ENCODE measurements at places on chromosomes 3 and 15.

DNA sequence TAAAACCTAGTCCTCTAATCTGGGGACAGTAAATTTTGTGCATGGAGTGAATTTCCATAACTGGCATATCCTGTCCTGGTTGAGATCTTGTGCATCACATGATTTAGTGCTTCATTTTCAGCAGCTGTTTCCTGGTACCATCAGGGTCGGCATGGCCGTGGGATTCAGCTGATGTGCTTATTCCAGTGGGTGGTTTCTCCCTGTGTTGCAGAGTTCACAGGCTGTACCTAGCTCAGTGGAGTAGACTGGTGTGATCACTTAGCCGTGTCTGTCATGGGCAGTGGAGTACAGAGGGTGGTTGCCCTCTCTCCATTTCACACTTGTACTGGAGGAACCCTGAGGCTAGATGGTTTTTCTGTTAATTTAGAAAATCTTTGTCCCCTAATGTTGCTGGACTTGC, 228.5 kb downstream of the PTPRG start:
- no peak for DNase-seq

DNA sequence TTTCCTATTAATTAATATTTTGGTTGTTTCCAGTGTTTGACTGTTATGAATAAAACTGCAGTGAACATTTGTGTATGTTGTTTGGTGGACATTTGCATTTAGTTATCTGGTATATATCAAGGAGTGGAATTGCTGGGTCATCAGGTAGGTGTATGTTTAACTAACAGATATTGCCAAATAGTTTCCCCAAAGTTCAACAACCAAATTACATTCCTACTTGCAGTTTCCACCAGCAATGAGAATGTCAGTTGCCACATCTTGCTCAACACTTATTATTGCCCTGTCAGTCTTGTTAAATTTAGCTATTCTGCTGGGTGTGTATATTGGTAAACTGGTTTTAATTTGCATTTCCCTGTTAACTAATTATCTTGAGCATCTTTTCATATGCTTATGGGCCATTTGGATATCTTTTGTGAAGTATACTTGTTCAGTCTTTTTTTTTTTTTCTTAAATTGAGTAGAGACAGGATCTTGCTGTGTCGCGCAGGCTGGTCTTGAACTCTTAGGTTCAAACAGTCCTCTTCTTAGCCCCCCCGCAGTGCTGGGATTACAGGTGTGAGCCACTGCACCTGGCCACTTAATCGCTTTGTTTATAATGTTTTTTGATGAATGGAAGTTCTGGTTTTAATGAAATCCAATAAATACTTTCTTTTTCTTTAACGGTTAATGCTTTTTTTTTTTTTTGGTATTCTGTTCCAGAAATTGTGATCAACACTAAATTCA, 7.9 kb downstream of the FEM1B start:
- no peak for DNase-seq

GRCh38 chr3:157119369-157119951, 40.5 kb downstream of the CCNL1 start:
- DNase-seq: no peak

DNA sequence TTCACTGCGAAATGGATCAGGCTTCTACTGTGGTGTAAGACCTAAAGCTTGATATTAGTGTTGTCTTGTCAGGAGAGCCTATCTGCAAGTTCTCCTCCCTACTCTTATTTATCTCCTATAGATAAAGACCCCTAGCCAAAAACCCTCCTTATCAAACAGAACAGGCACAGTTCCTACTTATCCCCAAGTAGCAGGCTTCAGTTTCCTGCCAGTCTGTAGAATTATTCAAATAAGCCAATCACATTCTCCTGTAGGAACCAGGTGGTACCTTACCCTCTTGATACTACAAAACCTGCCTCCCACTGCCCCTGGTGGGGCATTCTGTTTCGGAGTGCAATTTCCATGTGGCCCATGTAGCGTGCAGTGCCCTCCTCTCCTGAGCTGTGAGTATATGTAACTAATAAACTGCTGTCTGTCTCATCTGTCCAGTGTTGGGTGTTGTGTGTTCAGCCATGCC, 28.7 kb downstream of the HDGFL3 start:
- no peak for DNase-seq

DNA sequence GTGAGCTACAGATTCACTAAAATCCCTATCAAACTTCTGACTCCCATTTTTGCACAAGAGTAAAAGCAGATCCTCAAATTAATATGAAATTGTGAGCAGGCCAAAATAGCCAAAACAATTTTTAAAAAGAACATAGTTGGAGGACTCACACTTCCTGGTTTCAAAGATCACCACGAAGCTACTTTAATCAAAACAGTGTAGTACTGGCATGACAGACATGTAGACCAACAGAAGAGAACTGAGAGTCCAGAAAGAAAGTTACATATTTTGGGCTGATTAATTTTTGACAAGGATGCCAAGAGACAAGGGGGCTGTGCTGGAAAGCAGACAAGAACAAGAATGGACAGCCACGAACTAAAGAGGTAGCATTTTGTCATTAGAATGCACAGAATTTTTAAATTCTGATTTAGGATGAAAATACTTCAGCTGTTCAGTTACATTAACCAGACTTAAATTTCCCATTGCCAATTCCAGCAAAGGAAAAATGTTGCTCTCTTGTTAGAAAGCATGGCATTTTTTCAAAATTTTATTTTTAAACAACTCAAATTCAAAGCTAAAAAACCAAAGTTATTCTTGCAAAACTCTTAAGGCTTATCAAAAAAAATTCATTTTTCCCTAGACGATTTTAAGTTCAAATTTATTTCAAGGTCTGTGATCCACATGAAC, 14.0 kb downstream of the RYK start:
- peak; percentile 28 for DNase-seq

- no peak for DNase-seq
These were observed 727.8 kb upstream of the CFAP20DC start for GRCh38 chr3:59777667-59778077.

DNA sequence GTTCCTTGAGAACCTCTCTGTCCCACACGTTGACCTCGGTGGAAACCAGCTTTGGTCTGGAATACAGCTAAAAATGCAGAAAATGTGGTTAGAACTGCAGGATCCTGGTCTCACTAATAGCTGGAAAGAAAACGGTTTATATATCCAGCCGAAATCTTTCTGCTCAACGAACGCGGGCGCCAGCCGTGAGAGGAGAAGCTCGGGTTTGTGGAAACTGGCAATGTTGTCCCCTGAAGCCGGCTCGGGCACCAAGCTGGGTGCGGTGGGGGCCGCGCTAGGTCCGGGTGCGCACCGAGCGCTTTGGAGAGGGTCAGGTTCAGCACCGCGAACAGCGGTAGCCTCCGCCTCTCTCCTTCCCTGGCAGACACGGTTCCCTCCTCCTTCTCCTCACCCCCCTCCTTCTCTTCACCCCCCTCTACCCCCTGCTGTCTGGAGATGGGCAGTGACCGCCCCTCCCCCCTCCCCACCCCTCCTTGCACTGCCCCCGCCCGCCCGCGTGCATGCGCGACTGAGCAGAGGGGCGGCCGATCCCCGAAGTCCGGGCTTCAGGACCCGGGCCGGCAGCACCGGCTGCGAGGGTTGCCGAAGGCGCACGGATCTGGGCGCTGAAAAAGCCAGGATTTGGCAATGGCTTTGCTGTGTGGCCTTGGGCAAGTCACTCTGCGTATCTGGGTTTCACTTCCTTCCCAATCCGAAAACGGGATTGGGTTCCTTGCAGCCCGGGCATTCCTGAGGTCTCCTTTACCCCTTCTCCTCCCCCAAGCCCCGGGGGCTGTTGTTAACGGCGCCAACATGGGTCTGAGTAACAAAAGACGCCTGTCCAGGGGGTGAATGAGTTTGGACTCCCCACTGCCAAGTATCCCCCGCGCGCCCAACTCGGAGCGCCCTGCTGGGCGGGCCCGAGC, at the start of gene SKOR1:
TSS of gene SKOR1 (plus strand) at position 534 of the 905 bp plus-strand sequence. CDS start at position 628, 94 bp downstream.
- DNase-seq: peak; percentile 56

DNA sequence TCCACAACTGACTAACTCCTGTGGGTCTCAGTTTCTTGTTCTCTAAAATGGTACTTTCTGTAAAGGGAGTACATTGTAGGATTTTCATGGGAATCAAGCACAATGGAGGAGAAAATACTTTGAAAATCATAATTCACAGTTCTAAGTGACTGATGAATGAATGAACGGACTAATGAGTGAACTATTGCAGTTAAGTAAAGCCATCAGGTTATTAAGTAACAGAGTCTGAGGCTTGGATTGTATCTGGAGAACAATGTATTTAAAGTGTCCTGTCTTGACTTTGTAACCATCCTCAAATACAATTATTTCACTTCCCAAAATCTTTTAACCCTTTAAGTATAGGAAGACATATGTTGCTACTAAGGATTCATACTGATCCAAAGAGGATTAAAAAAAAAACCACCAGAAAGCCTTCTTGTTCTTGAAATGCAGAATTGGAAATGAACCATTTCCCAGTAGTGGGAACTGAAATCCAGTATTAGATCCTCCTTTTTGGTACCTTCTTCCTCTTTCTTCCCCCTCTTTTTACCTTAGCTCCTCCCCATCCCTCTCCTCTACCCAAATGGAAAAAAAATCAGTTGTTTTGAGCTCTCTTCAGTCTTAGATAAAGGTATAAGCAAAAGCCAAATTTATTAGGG, 13.2 kb upstream of the BCL6 start:
- no peak for DNase-seq

- DNase-seq: peak; percentile 65
These were observed 216.4 kb upstream of the DPPA4 start for GRCh38 chr3:109553591-109554371.

GRCh38 chr15:67125589-67126502, 60.4 kb downstream of the SMAD3 start:
- DNase-seq: peak; percentile 99

DNA sequence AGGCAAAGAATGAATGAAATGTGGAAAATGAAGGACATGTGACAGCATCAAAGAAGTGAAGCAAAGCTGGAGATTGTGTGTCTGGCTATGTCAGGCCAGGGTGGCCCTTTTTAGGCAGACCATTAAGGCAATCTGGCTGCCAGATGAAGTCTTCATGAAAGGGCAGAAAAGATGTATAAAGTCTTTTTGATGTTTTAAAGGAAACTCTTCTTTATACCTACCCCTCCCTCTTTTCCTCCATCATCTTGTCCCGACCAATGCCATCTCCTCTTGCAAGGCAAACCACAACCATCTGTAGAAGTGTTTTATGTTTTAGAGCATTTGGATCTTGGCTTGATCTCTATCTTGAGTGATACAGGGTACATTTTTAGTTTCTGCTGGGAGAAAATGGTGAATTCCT, 259.2 kb downstream of the LSAMP start:
- no peak for DNase-seq

GRCh38 chr15:68601206-68602197, 22.7 kb downstream of the CORO2B start:
- no peak for DNase-seq

GRCh38 chr3:123993818-123994217, 1.9 kb upstream of the ROPN1 start:
- no peak for DNase-seq

GRCh38 chr3:37271611-37272010, 97.2 kb upstream of the LRRFIP2 start:
- DNase-seq: no peak

DNA sequence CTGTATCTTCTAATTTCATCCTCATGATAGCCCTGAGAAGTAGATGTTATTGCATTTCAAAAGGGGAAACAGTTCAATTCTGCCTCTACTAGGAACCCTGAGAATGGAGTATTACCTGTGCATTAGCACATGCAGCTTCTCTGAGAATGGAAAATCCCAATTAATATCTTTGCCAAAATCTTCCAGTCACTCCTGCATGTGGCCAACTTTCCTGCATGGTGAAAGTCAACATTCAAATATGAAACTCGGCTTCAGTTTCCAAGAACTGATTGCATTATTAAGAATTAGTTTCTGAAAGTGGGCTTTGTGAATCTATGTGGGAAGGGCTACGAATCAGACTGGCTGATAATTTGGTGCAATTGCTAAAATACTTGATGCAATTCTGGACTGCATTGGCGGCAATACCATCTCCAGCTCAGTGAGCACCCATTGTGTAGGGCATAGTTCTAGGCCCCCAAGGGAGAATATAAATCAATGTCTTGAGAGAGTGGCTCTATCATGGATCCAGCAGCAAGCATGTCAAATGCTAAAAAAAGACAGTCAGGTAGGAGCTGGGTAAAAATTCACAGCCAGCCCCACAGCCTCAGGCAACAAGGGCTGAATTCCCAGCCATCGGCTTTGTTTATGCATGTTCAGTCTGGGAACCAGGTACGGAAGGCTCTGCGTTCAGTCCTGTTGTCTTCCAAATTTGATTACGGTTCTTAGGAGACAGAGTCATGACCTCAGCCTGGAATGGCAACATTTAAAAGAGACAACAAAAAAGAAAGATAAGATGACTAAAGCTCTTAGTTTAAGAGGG, 18.8 kb upstream of the BCL6 start:
- DNase-seq: no peak

- no peak for DNase-seq
These were observed 39.2 kb downstream of the SEMA3G start for GRCh38 chr3:52405601-52406110.

DNA sequence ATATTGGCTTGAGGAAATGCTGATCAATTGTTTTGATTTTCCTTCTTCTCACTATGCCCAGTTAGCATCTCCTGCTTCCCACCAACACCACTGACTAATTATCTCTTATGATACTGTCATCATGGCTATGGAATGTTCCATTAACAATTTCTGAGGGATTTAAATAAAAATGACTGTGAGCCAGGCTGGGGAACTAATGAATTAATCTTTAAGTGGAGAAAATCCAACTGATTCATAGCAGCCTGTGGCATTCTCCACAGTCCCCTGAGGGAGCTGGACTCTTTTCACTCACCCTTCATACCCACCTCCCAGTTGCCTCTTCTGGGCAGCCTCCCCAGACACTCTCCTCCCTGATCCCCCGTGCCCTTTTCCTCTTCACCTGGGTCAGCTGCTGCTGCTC, 353.6 kb downstream of the CLSTN2 start:
- DNase-seq: peak; percentile 18

GRCh38 chr3:129657261-129658046, 51.0 kb upstream of the PLXND1 start:
- DNase-seq: peak; percentile 35

DNA sequence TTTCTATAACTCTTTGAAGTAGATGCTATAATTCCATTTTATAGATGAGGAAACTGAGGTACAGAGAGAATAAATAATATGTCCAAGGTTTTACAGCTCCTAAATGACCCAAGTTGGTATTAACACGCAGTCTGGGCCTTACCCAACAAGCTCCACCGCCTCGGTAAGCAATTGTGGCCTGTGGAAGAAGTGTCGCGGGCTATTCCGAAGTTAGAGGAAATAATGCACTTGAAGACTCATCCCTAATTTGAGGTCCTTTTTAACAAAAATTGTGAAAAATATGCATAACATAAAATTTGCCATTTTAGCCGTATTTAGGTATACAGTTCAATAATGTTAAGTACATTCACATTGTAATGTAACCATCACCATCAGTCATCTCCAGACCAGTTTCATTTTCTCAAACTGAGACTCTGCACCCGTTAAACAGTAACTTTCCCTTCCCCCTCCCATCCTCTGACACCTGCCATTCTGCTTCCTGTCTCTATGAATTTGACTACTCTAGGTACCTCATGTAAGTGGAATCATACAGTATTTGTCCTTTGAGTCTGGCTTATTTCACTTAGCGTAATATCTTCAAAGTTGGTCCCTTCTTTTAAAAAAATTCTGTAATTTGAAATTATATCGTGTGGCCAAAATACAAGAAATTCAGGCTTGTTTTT, 18.2 kb downstream of the IDH3A start:
- DNase-seq: no peak

GRCh38 chr3:38763569-38763968, 52.4 kb downstream of the SCN10A start:
- DNase-seq: no peak

GRCh38 chr3:184633237-184633579, 71.6 kb downstream of the EPHB3 start:
- DNase-seq: no peak

GRCh38 chr15:58462973-58463663, 31.3 kb downstream of the LIPC start:
- DNase-seq: no peak

All from EH (cell line).